ENCODE measurements at places on chromosomes 7 and 10.

- no peak for DNase-seq
Observed at GRCh38 chr7:143965280-143965679, 10.6 kb downstream of the OR2F1 start.

- no peak for DNase-seq
Observed at GRCh38 chr10:35745617-35746403, 103.7 kb upstream of the FZD8 start.

GRCh38 chr10:104824380-104825006 is 183.4 kb downstream of the SORCS3 start:
- DNase-seq, result no peak

DNA sequence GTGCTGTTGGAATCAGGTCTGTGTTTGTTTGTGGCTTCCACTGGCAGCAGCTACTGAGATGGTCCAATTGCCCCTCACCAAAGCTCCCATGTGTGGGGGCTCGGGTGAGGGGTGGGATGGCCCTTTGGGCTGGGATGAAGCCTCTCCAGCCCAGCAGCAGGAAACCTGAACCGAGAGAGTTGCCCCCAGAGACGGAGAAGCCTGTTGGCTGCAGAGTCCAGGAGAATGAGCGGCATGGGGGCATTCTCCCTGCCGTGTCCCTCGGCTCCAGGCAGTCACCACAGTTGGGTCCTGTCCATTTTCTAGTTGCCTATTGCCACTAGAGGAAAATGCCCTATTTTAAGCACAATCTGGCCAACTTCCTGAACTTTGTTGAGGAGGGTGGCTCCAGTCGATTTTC is 222.2 kb upstream of the PPP2R2D start:
- DNase-seq, result no peak

- DNase-seq, result no peak
Observed at GRCh38 chr10:113991091-113991860, 52.4 kb upstream of the ADRB1 start.

GRCh38 chr10:13555884-13556510 is 27.2 kb upstream of the BEND7 start:
- DNase-seq, result no peak

DNA sequence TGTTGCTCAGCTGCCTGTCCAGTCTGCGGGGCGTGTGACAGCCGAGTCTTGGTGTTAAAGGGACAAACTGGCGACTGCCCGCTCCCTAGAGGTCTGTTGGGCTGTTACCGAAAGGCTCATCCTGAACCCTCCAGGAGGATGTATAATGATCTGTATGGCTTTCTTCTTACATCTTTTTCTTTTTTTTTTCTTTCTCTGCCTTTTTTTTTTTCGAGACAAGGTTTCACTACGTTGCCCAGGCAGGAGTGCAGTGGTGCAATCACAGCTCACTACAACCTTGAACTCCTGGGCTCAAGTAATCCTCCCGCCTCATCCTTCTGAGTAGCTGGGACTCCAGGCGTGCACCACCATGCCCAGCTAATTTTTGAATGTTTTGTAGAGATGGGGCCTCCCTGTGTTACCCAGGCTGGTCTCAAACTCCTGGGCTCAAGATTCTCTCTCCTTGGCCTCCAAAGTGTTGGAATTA is 857 bp downstream of the INTS15 start:
- no peak for DNase-seq

GRCh38 chr7:105678811-105679495 is 97.7 kb upstream of the EFCAB10 start:
- DNase-seq, result peak; percentile 42

GRCh38 chr10:29160150-29160617 is 128.7 kb upstream of the LYZL1 start:
- no peak for DNase-seq

DNA sequence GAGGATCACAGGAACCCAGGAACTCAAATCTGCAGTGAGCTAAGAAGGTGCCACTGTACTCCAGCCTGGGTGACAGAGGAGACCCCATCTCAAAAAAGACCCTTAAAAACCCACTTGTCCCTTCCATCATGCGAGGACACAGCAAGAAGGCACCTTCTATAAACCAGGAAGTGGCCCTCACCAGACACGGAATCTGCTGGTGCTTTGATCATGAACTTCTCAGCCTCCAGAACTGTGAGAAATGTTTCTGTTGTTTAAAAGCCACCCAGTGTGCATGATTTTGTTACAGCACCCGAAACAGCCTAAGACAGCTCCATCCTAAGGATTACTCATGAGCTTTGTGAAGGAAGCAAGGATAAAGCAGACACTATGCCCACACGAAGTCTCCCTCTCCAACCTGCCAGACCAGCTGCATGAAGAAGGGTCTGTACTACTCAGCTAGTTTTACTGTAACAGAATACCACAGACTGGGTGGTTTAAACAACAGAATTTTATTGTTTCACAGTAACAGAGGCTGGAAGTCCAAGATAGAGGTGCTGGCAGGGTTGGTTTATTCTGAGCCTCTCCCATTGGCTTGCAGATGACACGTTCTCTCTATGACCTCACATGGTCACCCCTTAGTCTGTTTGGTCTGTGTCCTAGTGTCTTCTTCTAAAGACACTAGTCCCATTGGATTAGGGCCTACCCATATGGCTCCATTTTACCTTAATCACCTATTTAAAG is 13.7 kb downstream of the VIM start:
- DNase-seq, result no peak

GRCh38 chr7:36361227-36361626 is 28.4 kb upstream of the ANLN start:
- DNase-seq, result no peak

DNA sequence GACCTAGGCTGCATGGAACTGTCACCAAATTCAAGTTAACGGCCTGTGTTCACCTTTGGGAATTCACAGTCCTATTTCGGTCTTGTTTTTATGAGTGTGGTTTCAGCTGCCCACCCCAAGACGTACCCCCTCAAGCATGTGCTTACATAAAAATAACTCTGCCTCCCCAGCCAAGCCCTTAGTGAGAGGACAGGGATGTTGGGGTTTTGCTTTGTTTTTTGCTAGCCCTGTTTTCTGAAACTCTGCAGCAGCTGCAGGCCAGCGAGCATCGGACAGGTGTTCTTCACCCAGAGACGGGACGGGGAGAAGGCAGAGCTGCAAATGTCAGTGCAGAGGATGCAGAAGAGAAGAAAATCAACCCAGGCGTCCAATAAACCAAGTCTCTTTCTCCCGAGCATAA is 13.5 kb downstream of the CHST15 start:
- no peak for DNase-seq

DNA sequence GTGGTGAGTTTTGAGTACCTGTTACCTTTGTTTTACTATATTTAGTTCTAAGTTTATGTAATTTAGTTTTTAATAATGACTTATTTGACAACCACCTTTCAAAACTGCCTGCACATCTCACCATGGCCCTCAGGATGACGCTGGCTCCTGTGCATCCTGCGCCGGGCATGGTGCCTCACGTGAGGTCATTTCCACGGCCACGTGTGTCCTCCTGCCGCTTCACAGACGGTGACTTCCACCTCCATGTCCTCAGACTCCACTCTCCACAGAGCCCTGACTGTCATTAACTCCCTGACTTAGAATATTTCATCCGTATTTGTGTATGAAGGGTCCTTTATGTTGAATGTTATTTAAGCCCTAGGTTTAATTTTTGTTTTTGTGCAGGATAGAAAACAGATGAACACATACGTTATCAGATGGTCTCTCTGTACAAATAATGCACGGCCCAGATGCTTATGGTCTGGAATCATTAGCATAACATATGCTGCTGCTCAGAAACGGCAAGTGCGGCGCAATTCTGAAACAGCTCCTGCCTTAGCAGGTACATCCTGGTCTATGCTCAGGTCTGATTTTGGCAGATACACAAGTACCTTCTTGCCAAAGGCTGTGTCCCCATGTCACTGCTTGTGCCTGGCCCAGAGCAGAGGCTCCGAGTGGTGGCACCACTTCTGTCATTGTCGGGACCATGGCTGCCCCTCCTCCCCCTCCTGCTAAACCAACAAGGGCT is 155.8 kb downstream of the WDR37 start:
- DNase-seq, result peak; percentile 11

DNA sequence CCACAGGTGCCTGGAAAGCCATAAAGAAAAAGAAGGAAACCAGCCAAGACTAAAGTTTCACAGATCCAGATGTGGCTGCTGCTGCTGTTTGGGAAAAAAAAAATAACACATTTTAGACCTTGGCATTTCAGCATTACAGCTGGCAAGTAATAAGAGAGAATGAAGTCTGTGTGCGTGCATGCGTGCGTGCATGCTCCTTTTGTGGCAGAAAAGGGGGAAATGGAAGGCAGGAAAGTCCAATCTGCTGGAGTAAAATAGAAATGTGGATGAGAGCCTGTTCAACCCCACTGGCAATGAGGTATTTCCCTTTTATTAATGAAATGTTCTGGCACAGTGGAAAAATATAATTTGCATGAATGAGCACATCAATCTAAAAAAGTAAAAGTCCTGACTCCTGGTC is 137.0 kb upstream of the SEMA3A start:
- DNase-seq, result no peak

GRCh38 chr7:123748171-123748733 is 551 bp downstream of the WASL start:
- no peak for DNase-seq

GRCh38 chr10:77965294-77965693 is 38.7 kb upstream of the DLG5 start:
- DNase-seq, result no peak

- DNase-seq, result no peak
Observed at GRCh38 chr10:19730167-19730906, 85.9 kb upstream of the PLXDC2 start.

- no peak for DNase-seq
Observed at GRCh38 chr7:128935342-128935730, 2.4 kb upstream of the IRF5 start.

- no peak for DNase-seq
Observed at GRCh38 chr10:10396601-10397000, 621.1 kb upstream of the CELF2 start.

- no peak for DNase-seq
Observed at GRCh38 chr10:110364531-110364937, 59.8 kb upstream of the SMNDC1 start.

GRCh38 chr7:3551536-3551935 is 250.5 kb downstream of the SDK1 start:
- DNase-seq, result no peak

DNA sequence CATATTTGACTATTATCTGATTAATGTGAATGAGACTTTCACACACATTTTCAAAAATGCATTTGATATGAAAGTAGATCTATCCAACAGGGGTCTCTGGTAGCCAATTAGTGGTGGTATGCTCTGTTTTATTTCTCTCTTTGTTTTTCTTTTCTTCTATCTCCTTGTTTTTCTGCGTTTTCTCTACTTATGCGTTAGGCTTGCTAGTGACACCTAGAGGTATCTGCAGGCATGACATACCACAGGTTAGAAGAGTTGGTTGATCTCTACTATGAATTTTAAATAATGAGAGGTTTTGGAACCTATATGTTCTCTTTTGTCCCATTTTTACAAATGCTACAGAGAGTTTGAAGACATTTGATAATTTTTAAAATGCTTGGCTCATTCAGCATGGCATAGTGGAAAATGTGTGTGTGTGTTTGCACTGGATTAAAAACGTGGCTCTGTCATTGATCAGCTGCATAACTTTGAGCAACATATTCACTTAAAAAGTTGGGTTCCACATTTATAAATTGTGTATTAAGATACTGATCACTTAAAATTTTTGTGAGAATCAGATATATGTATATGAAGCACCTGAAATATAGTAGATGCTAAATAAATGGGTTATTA is 28.1 kb upstream of the PLXDC2 start:
- DNase-seq, result no peak

DNA sequence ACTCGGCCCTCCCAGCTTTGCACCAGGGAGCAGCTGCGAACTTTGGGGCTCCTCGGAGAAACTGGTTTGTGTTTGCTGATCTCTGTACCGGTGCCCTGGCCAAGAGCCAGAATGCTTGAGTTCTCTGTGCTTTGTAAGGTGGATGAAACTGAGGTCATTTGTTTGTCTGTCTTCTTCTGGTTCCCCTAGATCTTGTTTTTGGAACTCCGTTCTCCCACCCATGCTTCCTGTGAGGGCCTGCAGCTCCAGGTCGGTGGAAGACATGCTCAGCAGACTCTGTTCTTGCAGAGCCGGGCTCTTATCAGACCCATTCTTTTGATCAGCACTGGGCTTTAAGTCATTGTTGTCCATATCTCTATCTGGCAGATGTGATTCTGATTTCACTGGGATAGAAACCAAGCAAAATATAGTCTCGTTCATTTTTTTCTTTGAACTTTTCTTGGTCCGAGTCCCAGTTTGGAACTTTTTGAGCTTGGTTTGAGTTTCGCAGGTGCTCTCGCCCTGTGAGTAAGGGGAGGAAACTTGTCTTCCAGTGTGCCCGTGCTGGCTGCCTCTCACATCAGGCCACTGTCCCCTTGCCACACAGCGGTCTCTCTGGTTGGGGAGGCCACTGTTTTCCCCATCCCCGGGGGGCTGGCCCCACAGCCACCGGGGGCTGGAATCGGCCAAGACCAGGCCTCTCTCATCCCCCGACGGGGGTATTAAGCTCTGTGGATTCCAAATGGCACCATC is 31.2 kb downstream of the JCAD start:
- DNase-seq, result no peak

DNA sequence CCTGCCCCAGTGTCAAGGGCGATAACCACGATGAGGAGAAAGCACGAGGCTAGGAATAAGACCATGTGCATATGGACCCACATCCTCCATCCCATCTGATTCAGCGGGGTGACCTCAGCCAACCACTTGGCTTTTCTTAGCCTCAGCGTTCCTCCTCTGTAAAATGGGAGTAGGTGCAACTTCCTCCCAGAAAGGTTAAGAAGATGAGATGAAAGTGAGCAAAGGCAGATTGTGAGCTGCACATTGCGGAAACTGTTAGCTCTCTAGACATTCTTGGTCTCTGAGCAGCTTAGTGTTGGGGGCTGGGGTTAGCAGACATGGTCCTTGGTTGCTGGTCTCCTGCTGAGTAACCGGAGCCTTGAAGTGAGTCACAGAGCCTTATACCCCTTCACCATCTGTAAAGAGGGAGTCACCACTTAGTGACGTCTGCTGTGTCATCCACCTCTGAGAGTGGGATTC is 497.3 kb upstream of the GALNT17 start:
- no peak for DNase-seq

- DNase-seq, result no peak
Observed at GRCh38 chr7:131075406-131075805, 252.3 kb upstream of the MKLN1 start.

- DNase-seq, result no peak
Observed at GRCh38 chr7:150716368-150716767, at the start of gene GIMAP1. GIMAP1 (plus strand) TSS chr7:150716613; CDS start chr7:150719048, 2,435 bp downstream.

Measured in activated B cell treated with CpG ODN at 0.5 μM for 24 hours (primary cell).